ENCODE measurements at places on chromosomes 11 and 22. TPM values are rescaled to one million over a fixed set of nuclear protein-coding genes. Genes with fewer than 3 reads are reported as not detected.

- H3K36me3 ChIP-seq, result no peaks in the 10 kb centered on the region
- no peak overlapping the region for H3K4me3 ChIP-seq
- H3K27me3 ChIP-seq, result no peaks in the 10 kb centered on the region
- no peaks in the 10 kb centered on the region for H3K4me1 ChIP-seq
- no peak for DNase-seq
Observed at GRCh38 chr11:105489446-105489845, 120.4 kb upstream of the GRIA4 start.

- H3K27me3 ChIP-seq, result no peaks in the 10 kb centered on the region
- DNase-seq, result no peak
- H3K4me1 ChIP-seq, result no peaks in the 10 kb centered on the region
- no peak overlapping the region for H3K27ac ChIP-seq
- H3K4me3 ChIP-seq, result no peak overlapping the region
Observed at GRCh38 chr11:65310215-65310614, 4.5 kb upstream of the CDC42EP2 start.

Gene OR52I2
- 0.04 TPM for polyA plus RNA-seq

Gene TKFC
- 352 TPM for polyA plus RNA-seq

DNA sequence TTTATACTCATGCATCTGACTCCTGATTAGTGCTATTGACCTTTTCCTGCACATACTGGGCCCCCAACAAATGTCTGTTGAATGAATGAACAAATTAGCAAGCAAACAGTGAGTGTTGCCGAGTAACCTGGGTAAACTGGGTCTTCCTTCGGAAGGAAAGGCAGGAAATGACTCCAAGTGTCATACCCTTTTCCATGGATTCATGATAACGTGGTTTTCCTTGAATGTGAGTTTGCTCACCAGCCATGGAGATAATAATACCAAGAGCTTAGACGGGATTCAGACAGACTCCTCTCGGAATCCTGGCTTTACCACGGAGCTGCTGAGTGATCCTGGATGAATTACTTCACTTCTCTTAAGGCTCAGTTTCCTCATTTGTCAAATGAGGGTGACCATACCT is 16.7 kb downstream of the TECTA start:
- H3K4me3 ChIP-seq, result no peak overlapping the region
- no peaks in the 10 kb centered on the region for H3K4me1 ChIP-seq
- H3K27ac ChIP-seq, result no peak overlapping the region
- no peaks in the 10 kb centered on the region for H3K36me3 ChIP-seq
- no peaks in the 10 kb centered on the region for H3K27me3 ChIP-seq

Gene RASSF10
- not detected for polyA plus RNA-seq
